ENCODE measurements at places on chromosomes 6 and 20.

DNA sequence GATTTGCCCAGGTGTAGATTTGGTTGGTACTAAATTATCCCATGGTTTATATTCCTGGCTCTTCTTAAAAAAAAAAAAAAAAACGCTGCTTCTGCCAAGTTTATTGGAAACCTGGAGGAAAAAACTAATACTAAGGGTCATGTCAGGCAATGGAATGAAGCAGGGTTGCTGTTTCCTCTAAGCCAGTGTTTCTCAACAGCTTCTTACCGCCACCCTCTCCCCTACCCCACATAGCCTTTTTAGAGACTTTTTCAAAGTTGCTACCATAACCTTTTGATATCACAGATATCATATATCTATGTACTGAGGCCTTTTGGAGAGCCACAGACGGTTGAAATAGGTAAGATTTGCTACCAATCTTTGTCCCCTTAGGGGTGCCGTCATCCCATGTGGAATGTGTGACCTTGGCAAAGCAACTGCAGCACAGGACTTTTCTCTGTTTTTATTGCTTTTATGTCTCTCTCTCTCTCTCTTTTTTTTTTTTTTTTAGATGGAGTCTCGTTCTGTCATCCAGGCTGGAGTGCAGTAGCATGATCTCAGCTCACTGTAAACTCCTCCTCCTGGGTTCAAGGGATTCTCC, 35.0 kb downstream of the SYTL3 start:
- DNase-seq: no peak

DNA sequence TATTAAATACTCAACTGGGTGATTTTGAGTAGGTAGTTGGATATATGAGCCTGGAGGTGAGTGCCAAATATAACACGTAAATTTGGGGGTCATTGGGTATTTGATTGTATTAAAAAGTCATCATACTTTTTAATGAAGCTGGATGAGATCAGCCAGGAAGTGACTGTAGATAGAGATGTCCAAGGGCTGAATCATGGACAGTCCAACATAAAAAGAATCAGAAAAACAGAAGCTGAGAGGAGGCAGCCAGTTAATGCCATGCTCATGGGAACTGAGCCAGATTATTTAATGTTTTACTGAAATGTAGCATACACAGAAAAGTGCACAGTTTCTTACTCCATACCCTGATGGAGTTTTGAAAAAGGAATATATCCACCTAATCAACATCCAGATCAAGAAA, 435.5 kb upstream of the PLCB4 start:
- no peak for DNase-seq

- DNase-seq: no peak
These were observed 772.1 kb upstream of the MAP3K7 start for GRCh38 chr6:91358986-91359385.

DNA sequence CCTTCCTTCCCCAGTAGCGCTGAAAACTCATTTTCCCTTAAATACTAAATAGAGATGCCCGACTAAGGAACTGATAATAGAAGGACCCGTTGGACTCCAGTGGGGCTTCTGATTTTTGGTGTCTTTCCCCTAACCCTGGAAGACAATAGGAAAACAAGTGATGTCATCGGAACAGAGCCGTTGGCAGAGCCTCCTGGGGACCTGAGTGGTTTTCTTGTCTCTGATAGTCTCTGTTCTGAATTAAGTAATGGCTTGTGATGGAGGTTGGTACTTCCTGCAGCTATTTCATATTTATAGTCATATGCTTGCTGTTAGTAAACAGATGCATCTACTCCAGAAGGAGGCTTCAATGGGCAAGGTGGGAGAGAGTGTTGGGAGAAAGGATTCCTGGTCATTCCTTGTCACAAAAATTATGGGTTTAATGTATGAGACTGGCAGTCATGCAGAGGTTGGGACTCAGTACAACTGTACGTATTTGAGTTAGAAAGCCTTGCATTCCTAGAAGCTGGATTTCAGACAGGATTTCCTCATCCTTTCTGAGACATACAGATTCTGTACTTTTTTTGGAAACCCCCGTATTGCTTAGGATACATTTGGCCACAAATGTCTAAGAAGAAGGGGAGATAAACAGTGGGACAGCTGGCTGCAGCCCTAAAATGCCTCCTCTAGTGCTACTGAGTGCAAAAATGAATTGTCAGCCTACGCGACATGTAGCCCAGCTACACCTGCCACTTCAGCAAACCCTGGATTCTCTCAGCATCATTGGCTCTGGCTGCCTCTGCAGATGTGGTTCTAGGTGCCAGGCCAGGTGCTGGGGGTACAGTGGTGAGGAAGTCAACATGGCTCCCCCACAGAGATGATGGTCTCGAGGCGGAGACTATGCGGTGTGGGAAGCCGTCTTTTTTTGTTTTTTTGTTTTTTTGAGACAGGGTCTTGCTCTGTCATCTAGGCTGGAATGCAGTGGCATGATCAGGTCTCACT, 38.1 kb downstream of the CDS2 start:
- DNase-seq: no peak

- DNase-seq: no peak
These were observed 71.3 kb upstream of the IYD start for GRCh38 chr6:150297327-150298029.

DNA sequence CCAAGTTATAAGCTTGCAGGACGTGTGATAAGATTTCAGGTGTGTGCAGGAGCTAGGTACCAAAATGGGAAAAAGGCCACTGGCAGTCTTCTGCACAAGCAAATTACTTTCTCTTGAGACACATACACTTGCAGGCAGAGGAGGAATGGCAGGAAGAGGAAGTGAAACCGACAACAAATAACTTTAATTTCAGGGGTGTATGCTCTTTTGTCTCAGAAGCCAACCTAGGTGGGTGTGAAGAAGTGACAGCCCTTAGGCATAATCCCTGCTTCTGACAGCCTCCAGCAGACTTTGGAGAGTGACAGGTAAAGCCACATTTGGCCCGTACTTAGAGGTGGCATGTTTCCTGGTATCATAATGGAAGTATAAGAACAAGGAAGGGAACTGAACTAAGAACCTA, 118.8 kb upstream of the TRAF3IP2 start:
- no peak for DNase-seq

- DNase-seq: no peak
These were observed 53.4 kb downstream of the MRPL14 start for GRCh38 chr6:44073612-44074438.

- no peak for DNase-seq
These were observed 3.0 kb upstream of the GLO1 start for GRCh38 chr6:38705924-38706323.

- DNase-seq: no peak
These were observed 26.9 kb upstream of the MLN start for GRCh38 chr6:33830635-33831240.

GRCh38 chr6:105691971-105692370, 289.1 kb upstream of the PREP start:
- no peak for DNase-seq

- DNase-seq: no peak
These were observed 91.2 kb downstream of the PREX1 start for GRCh38 chr20:48736636-48737035.

DNA sequence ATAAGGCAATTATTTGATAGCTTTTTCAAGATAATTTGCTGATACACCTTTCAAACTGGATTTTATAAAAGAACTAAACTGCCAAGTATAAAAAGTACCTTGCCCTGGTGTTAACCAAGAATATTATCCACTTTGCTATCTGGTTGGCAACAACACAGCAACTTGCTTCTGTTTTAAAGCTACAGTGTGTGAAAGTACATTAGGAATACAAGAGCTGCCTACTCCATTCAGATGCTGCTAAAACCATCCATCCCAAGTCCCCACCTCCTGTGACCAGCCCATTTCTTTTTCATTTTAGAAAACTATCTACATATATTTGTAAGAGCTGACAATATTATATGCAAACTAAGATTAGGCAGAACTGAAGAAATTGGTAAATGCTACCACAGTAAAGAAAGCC, 12.8 kb downstream of the CLDN20 start:
- DNase-seq: no peak

DNA sequence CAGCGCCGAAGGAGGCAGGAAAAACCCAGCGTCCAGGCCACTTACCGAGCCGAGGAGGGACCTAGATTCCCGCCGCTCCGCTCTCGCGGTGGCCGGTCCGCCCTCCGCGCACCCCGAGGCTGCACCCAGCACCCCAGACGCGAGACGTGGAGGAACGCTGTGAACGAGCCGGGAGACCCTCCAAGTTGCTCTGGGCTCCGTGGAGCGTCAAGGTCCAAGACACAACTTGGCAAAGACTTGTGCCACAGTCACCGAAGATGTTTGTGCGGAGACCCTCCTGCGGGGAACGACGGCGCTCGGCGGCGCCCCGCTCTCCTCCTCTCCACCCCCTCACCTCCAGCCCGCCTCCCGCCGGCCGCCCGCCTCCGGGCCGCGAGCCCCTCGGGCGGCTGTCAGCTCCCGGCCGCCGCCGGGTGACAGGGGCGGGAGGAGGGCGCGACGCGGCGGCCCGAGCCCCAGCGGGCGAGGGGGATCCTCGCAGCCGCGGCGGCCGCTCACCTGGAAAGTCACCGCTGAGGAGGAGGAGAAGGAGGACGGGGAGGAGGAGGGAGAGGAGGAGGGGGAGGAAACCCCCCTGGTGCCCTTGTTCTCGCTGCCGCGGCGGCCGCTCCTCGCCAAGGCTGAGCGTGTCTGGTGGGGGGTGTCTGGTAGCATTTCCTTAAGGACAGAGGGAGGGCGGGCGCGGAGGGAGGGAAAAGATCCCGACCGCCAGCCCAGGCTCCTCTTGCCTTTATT, 637 bp upstream of the HIVEP2 start:
- peak; percentile 83 for DNase-seq

DNA sequence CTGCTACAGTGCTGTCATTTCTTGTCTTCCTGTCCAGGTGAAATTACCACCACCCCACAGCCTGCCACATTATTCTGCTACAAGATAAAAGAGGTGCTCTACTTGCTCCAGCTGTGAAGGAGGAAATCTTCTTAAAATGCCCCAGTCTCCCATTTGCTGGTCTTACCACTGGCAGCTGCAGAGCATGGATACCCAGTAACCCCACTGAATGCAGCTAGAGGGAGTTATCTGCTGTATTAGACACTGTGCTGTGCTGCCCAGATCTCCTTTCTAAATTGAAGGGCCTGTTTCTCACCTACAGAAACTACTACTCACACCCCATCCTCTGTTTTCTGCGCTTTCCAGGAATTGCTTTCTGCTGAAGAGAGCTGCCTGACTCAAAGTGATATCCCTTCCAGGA, 517.8 kb downstream of the PKHD1 start:
- DNase-seq: no peak

DNA sequence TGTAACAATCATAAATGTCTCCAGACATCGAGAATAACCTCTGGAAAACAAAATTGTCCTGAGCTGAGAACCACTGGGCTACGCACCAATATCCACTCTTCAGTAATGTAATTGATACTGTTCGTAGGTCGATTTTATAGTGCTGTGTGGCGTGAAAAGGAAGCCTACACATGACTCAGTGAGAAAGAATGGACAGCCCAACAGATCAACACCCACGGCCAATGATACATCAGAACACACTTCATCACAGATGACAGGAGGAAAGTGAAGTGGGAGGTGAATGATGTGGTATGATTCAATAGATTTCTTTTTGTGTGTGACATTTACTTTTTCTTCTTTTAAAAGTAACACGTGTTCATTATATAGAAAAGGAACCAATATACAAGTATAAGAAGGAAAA, 93.5 kb downstream of the RPS12 start:
- no peak for DNase-seq

DNA sequence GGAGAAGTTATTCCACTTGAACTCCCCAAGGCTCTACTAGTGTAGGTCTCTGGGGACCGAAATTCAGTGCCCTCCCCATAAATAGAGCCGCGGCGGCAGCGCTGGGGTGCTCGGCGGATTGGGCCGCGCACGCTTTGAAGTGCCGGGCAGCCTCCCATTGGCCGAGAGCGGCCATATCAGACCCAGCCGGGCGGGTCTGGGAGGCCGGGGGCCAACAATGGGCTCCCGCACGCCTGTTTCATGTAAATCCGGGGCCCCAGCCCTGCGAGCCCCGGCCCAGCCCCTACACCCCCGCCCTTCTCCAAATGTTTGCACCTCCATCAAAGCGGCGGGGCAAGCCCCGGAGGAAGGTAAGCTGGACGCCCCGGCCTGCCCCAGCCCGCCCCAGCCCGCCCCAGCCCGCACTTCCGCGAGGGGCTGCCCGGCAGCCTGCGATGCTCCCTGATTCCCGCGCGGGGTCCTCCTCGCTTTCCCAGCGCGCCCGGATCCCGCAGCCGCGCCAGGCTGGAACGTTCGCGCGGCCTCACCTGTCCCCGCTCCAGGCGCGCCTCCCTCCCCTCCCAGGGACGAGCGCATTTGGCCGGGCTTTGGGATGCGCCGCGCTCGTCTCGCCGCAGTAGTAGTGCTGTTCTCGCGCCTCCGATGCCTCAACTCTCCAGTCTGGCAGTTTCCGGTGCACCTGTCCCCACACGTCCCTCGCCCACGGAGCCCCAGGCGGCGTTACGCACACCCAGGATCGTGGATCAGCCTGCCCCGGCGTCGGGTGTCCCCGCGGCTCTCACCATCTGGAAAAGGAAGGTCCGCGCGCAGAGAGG, at the start of gene TBXT:
Gene TBXT (minus strand): TSS at position 51 of the 815 bp plus-strand sequence. CDS start 260 bp downstream, outside the sequence.
- no peak for DNase-seq

DNA sequence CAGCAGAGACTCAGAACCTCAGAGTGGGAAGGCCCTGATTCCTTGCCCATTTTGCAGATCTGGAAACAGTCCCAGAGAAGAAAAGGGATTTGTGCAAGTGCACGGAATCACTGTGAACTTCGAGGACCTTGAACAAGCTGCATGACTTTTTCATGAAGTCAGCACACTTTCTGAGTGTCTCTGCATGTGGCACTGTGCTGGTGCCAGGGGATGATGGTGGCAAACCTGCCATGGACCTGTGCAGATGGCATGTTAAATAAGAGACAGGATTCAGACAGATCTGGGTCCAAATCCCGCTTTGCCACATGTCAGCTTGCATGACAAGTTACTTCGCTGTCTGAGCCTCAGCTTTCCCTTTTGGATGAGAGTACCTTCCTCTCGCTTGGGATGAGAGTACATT, 26.8 kb downstream of the ZNF831 start:
- DNase-seq: no peak

GRCh38 chr6:17212546-17213371, 68.4 kb upstream of the RBM24 start:
- no peak for DNase-seq

GRCh38 chr6:54491431-54491830, 183.2 kb downstream of the TINAG start:
- DNase-seq: no peak

DNA sequence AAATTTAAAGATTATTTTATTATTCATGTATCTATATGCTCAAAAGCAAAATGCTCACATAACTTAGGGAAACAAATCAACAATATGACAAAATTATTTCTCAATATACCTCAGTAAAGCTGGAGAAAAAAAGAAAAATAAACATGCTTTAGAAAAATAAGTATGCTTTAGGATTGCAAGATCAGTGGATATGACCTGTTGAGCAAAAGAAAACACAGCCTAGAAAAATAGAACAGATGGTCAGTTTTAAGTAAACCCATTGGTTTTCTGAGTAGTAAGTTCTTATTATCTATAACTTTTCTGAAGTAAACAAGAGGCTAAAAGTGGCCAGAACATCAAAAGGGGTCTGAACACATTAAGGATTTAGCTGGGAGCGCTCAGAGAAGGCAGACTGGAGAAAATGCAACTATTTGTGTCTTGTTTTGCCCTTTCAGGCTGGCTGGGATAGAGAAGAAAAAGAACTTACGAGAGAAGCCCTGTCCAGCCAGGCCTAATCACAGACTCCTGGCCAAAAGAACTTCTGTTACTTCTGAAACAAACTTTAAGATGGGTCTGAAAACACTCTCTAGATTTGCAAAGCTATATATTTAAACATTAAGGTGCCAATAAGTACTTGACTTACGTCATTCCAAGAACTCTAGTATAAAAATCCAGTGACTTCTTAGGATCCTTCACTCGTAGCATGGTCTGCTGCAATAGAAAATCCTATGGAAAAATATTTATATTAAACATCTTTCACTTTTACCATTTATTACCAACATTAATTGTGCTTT, 16.5 kb downstream of the GLO1 start:
- DNase-seq: no peak

- no peak for DNase-seq
These were observed 248.9 kb upstream of the FOXQ1 start for GRCh38 chr6:1062786-1063545.
